Stimulated activated CD8-positive, alpha-beta memory T cell treated with anti-CD3 and anti-CD28 coated beads, Interleukin-15, amount 100 ng/mL, for 48 hours (primary cell): ENCODE measurements at places on chromosomes 4 and X.

- DNase-seq = no peak
Measured at GRCh38 chrX:13377550-13377934, 57.7 kb upstream of the ATXN3L start.

GRCh38 chr4:164203476-164203875 lies 550.5 kb upstream of the SMIM31 start:
- no peak for DNase-seq

- no peak for DNase-seq
Measured at GRCh38 chr4:123701131-123701575, 304.6 kb downstream of the SPRY1 start.

- peak; percentile 17 for DNase-seq
Measured at GRCh38 chr4:150828159-150828558, 186.9 kb downstream of the LRBA start.

- DNase-seq = no peak
Measured at GRCh38 chr4:174281182-174281737, 2.2 kb downstream of the FBXO8 start.

DNA sequence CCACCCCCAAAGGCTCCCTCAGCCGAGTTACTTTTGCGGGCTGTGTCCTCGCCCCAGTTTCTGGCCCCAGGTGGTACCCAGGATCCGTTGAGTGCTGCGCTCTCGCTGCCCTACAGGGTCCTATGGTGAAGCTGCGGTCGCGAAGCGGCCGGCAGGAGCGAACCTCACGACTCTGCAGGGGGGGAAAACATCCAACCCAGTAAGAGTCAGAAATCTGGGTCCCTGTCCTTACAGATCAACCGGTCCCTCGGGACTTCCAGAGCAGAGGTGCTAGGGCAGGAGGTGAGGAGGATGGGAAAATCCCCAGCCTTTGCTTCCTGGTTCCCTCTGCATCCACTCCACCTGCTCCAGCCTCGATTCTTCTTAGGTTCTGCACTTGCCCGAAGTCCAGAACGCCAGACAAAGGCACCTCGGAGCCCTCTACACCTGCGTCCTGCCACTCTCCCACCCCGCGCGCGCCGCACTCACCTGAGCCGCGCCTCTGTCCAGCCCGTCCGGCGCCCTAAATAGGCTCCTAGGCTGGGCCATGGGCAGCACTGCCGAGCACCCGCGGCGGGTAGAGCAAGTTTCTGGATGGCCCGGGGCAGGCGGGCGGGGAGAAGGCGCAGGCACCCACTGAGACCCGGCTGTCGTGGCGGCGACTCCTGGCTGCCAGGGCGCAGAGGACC lies at the start of gene HS3ST1:
Gene HS3ST1, minus strand, starts transcription at position 664 of the 668 bp plus-strand sequence. CDS start 28,889 bp downstream, outside the sequence.
- DNase-seq = no peak

DNA sequence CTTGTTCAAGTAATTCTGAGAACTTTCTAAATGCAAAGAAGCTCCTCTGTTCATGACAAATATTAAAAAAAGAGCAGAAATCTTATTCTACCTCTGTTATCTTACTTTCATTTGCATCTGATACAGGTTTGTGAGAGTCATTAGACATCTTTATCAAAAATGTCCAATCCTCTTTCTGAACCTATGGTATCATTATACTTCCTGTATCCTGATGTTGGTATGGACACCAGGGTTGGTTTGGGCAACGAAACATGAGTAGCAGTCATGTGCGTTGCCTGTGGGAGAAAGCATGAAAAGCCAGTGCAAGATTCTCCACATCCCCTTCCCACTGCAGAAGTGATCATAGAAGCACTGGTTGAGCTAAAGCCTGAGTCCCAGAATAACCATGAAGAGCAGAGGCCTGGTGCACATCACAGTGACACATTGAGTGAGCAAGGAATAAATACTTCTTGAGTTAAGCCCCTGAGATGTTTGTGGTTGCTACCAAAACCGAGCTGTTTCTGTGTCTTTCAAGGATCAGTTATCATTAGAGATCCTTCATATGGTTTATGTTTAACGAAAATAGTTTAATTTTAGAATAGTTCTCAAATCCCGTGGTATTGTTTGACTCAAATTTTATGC lies 197.2 kb downstream of the BANK1 start:
- DNase-seq = no peak

DNA sequence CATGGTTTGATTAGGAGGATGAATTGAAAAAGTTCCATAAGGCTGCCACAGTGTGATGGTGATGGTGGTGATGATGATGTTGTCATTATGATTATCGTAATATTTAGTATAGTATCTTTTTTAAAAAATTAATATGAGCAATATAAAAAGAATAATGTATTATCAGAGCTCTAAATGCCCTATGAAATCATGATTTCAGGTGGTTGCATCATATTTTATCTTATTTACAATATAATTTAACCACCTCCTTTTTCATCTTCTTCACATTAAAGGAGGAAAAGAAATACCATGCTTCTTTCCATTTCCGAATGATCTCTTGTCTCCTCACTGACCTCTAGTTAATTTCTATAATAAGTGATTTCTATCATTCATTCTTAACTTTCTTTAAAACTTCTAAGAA lies 225.9 kb downstream of the RAPGEF2 start:
- DNase-seq = no peak

- no peak for DNase-seq
Measured at GRCh38 chrX:46617906-46618305, 44.3 kb downstream of the CHST7 start.

- DNase-seq = no peak
Measured at GRCh38 chrX:155068165-155068564, 2.8 kb downstream of the CMC4 start.
